ENCODE measurements at places on chromosomes 3 and 15. TPM values are rescaled to one million over a fixed set of nuclear protein-coding genes. Genes with fewer than 3 reads are reported as not detected.

NUTM1 gene
- not detected for total RNA-seq

PPP2R3A gene
- 4.5 TPM for total RNA-seq

TNFAIP8L3 gene
- total RNA-seq, result 91.5 TPM

NR2E3 gene
- under 0.01 TPM for total RNA-seq

SCG5 gene
- 0.39 TPM for total RNA-seq

ATP13A5 gene
- not detected for total RNA-seq

ITGB5 gene
- total RNA-seq, result 51.0 TPM

PLA2G4D gene
- total RNA-seq, result not detected

TM4SF1 gene
- 1,046 TPM for total RNA-seq

COL6A5 gene
- total RNA-seq, result not detected

LMCD1 gene
- total RNA-seq, result 28.8 TPM

GOLGA6A gene
- total RNA-seq, result not detected

DCLK3 gene
- not detected for total RNA-seq

GOLGA8M gene
- total RNA-seq, result 0.26 TPM

TMEM212 gene
- total RNA-seq, result not detected

IGSF11 gene
- total RNA-seq, result 0.13 TPM

C2CD4B gene
- total RNA-seq, result 28.2 TPM

ZNF660 gene
- total RNA-seq, result 0.76 TPM

HMCES gene
- 25.4 TPM for total RNA-seq

CCDC33 gene
- not detected for total RNA-seq

KBTBD13 gene
- total RNA-seq, result not detected

CLDN16 gene
- total RNA-seq, result not detected

CCDC9B gene
- 6.5 TPM for total RNA-seq

SYNPR gene
- not detected for total RNA-seq

CYP1A1 gene
- total RNA-seq, result 39.8 TPM

SST gene
- not detected for total RNA-seq

NOX5 gene
- total RNA-seq, result not detected

SMAD6 gene
- 7.5 TPM for total RNA-seq

ACP3 gene
- not detected for total RNA-seq

ARGFX gene
- not detected for total RNA-seq

MESP2 gene
- total RNA-seq, result not detected

CHRM5 gene
- 0.13 TPM for total RNA-seq

IQCF5 gene
- not detected for total RNA-seq

PIK3CB gene
- total RNA-seq, result 12.3 TPM

FETUB gene
- total RNA-seq, result not detected

GOLGA6L7 gene
- not detected for total RNA-seq

CKMT1A gene
- total RNA-seq, result not detected

GOLGA6L10 gene
- under 0.01 TPM for total RNA-seq

KCNH8 gene
- under 0.01 TPM for total RNA-seq

MOBP gene
- total RNA-seq, result not detected

TLR9 gene
- not detected for total RNA-seq

PLIN1 gene
- total RNA-seq, result not detected

GPR62 gene
- under 0.01 TPM for total RNA-seq

CAMKV gene
- total RNA-seq, result not detected

AMIGO3 gene
- total RNA-seq, result not detected

MGLL gene
- total RNA-seq, result 33.4 TPM

IL5RA gene
- total RNA-seq, result not detected

MCF2L2 gene
- total RNA-seq, result 0.26 TPM

CCDC39 gene
- under 0.01 TPM for total RNA-seq

FOXB1 gene
- not detected for total RNA-seq

PRR20G gene
- not detected for total RNA-seq

CHRNA3 gene
- not detected for total RNA-seq
